Chondrocyte (in vitro differentiated cells): ENCODE measurements at places on chromosomes 3 and 15.

GRCh38 chr3:120018299-120018698 is 75.9 kb downstream of the GSK3B start:
- no peak for DNase-seq
- H3K27ac ChIP-seq, result no peak overlapping the region
- no peaks in the 10 kb centered on the region for H3K36me3 ChIP-seq

- H3K27ac ChIP-seq, result no peak overlapping the region
- DNase-seq, result no peak
- peaks cover 14% of the 10 kb centered on the region for H3K4me1 ChIP-seq
- H3K4me3 ChIP-seq, result peak overlapping the region; percentile 67
- H3K36me3 ChIP-seq, result peaks cover 5% of the 10 kb centered on the region
Observed at GRCh38 chr3:160038862-160039562, 50.4 kb downstream of the IL12A start.

GRCh38 chr15:51588966-51589365 is 33.6 kb downstream of the DMXL2 start:
- no peaks in the 10 kb centered on the region for H3K27me3 ChIP-seq
- no peak overlapping the region for H3K4me3 ChIP-seq
- no peak overlapping the region for H3K27ac ChIP-seq
- DNase-seq, result no peak

DNA sequence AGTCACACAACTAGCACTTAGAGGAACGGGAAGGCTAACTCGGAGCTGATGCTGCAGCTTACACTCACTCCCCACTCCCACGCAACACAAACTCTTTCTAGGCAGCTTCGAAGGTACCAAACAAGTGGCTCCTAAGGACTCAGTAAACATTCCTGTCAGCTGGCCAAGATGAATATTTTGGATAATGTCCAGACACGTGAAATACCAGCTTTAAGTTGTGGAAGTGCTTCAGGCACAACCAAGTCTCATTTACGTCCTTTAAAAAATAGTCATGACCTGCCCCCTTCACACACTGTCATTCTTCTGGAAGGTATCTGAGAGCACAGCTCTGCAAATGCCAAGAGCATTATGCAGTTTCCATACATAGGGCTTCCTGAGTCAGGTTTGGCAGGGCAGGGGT is 1005.9 kb upstream of the CFAP20DC start:
- peak overlapping the region; percentile 63 for H3K27ac ChIP-seq
- peaks cover 31% of the 10 kb centered on the region for H3K4me1 ChIP-seq
- DNase-seq, result no peak
- no peaks in the 10 kb centered on the region for H3K27me3 ChIP-seq
- no peaks in the 10 kb centered on the region for H3K36me3 ChIP-seq

DNA sequence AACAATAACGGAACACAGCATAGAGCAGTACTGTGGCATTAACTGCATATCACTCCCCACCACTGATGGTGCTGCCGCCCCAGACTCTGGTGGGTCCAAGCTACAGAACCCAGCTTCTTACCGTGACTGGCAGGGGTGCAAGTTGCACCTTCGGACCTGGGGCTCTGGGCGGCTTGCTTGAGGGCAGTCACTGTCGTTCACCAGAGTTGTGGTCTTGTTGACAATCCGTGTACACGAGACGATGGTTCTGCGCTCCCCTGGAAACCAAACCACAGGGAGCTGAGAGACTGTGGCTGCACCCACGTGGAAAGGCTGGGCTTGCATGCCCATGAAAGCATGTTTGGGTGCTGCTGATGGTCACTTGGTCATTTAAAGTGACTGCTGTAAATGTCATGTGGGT is 293.0 kb downstream of the ADAMTS17 start:
- H3K27ac ChIP-seq, result no peak overlapping the region
- no peak overlapping the region for H3K4me3 ChIP-seq
- DNase-seq, result no peak
- peaks cover 12% of the 10 kb centered on the region for H3K4me1 ChIP-seq

DNA sequence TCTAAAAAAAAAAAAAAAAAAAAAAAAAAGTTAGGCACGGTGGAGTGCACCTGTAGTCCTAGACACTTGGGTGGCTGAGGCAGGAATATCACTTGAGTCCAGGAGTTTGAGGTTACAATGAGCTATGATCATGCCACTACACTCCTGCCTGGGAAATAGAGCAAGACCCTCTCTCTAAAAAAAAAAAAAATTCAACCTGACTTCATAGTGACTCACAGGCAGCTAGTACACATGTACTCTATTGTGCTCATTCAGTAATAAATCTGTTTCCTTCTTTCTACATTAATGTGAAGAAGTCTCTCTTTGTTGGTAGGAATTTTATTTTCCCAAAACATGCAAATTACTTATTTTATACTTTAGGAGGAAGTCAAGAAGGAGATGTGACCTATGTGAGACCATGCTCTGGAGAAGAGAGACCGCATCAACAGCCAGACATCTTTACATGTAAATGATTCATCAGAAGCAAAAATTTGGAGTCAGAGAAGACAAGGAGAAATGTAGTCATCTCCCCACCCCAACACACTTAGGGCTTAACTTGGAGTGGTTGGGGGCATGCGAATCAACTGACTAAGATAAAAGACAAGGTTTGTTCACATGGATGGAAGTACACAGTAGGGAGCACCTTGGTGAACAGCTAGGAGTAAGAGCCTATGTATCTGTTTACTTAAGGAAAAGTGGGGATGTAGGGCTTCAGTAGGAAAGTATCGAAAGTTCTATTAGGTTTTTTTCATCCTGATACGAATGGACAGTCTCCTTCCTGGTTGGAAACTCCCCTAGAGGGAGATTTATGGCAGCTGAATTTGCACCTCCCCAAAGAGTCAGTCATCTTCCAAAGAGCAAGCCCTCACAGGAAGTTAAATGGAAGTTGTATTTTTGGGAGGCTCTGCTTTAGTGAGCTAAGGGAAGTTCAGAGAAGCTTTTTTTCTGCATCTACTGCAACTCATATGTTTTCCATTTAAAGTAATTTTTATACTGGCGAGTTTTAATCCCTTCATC is 23.0 kb upstream of the NMD3 start:
- H3K27ac ChIP-seq, result no peak overlapping the region
- H3K36me3 ChIP-seq, result peaks cover 6% of the 10 kb centered on the region
- no peak for DNase-seq
- H3K4me3 ChIP-seq, result no peak overlapping the region
- H3K4me1 ChIP-seq, result no peaks in the 10 kb centered on the region

GRCh38 chr3:35908366-35909232 is 269.3 kb downstream of the ARPP21 start:
- H3K36me3 ChIP-seq, result no peaks in the 10 kb centered on the region
- H3K27ac ChIP-seq, result no peak overlapping the region
- DNase-seq, result no peak
- no peak overlapping the region for H3K4me3 ChIP-seq

- peaks cover 21% of the 10 kb centered on the region for H3K27me3 ChIP-seq
- H3K4me3 ChIP-seq, result no peak overlapping the region
Observed at GRCh38 chr3:73137736-73138403, 76.4 kb downstream of the EBLN2 start.

DNA sequence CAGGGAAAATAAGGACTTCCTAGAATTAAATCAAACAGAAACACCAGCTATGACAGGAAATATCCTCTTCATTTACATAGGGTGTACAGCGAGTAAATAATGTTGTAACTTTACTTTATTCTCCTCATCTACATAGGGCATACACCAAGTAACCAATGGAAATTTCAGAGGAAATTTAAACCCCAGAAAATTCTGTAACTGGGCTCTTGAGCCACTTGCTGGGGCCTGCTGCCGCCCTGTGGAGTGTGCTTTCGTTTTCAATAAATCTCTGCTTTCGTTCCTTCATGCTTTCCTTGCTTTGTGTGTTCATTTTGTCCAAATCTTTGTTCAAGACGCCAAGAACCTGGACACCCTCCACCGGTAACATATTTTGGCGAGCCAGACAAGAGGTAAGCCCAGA is 990.4 kb upstream of the CADM2 start:
- no peaks in the 10 kb centered on the region for H3K4me1 ChIP-seq
- H3K36me3 ChIP-seq, result no peaks in the 10 kb centered on the region
- H3K4me3 ChIP-seq, result no peak overlapping the region
- H3K27ac ChIP-seq, result no peak overlapping the region
- no peak for DNase-seq
